ENCODE measurements at places on chromosomes 5 and 9.
A peak's percentile ranks its signal among the peaks of the same experiment; 100 is the strongest.

- peak; percentile 73 for DNase-seq
Observed at GRCh38 chr9:115164511-115164974, 46.6 kb upstream of the TNC start.

GRCh38 chr5:1724822-1725602 lies 74.6 kb downstream of the MRPL36 start:
- no peak for DNase-seq

GRCh38 chr5:137374110-137374714 lies 124.9 kb downstream of the SPOCK1 start:
- peak; percentile 96 for DNase-seq

DNA sequence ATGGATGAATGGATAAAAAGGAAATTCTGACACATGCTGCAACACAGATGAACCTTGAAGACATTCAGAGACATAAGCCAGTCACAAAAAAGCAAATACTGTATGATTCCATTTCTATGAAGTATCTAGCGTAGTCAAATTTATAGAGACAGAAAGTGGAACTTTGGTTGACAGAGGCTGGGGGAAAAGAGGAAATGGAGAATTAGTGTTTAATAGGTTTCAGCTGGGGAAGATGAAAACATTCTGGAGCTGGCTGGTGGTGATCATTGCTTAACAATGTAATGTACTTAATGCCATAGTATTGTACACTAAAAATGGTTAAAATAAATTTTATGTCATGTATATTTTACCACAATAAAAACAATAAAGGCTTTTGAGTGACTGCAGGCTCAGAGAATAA lies 24.2 kb downstream of the PPIC start:
- no peak for DNase-seq

GRCh38 chr5:135249658-135250057 lies 149.4 kb downstream of the MACROH2A1 start:
- no peak for DNase-seq

DNA sequence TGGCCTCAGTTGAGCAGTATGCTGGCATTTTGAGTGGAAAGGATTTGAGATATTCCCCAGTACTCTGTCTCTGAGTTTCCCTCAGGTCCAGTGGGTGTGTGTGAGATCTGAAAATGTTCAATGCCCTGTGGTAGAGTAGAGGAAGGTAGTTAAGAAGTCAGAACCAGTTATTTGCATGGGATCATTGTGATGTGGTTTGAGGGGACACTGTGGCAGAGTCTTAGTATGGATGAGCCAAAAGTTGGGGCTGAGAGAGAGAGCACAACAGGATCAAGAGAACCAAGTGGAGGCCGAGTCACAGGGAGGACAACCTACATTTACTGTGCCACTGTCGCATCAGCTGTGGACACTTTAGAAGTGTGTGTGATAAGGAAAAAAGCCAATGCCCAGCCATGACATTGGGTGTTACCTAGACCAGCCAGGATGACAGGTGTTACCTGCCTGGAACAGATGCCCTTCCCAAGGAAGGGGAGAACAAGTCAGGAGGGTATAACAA lies 128.9 kb upstream of the IL12B start:
- no peak for DNase-seq

Measured in DMS79 (cell line).